Activated gamma-delta T cell treated with anti-CD3 and anti-CD28 coated beads, Interleukin-2, amount 50 U/mL, for 16 hours (primary cell): ENCODE measurements at places on chromosomes 16 and 17.

DNA sequence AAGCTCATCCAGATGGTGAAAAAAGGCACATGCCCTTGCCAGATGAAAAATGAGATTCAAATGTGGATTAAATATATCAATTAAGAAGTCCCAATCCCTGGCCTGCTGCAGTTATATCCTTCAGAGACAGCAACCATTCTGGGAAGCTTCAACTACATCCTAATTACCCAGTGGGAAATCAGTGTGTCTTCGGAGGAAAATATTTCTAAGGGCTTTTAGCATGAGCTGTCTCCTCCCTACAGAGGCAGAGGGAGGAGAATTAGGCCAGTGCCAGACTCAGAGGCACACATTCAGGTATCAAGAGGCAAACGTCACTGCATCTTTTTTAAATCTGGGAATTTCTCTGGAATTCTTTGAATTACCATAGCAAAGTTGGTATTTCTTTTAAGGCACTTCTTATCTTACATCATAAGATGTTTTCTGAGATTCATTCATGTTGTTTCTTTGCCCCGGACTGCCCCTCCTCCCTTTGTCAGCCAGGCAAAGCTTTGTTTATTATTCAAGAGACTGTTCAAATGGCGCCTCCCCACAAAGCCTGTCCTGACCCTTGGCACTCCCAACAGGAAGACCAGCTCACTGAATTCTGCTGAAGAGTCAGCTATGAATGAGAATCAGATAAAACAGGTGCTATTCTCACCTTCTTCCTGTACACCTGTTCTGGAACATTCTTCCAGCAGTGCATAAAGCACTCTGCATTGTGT lies 38.3 kb upstream of the SMPD3 start:
- DNase-seq: no peak

DNA sequence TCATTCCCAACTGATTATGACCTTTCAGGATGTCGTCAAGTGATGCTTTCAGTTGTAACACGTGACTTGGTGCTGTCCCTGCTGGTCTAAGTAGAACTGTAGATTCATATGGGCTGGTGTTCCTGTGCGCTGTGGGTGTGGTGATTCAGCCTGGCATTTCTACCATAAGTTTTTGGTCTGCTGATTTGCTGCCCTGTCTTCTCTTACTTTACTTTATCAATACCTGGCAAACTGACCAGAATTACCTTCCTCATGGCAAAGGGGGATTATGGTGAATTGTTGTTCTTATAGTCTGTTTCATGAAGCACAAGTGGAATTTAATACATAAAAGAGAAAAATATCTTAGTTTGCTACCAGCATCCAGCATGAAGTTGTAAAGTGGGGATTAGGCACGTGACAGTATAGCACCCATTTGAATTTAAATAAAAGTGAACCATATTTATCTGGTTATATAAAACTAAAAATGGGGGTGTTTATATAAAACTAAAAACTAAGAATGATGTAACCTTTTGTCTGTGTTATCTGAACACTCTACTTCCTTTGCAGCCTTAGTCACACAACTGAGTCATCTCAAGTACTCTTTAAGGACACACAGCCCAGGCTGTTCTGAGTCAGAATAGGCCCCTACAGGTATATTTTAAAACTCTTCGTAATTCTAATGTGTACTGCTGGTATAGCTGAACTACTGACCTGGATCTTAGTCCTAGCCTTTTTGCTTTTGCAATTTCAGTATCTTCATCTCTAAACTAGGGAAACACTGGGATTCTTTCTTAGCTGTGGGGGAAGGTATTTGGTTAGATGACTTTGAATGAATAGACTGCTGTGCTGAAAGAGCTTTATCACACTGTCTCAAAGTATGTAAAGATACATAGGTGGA lies 28.3 kb downstream of the TTC19 start:
- peak; percentile 25 for DNase-seq

DNA sequence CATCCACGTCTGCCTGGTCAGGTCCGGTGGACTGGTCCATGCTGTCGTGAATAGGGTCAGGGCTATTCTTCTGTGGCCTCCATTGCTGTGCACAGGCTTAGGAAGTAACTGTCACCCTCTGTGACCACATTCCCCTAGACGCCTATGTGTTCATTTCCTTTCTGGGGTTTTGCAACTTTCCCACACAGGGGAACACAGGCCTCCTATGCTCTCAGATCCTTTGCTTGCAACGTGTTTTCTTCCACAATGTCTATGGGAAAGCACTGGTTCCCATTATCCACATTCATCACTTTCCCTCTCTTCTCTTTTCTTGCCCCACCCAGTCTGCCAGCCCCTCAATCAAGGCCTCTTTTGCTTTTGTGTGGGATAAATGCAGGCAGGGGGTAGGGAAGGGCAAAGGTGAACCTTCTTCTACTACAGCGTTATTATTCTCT lies 43.2 kb upstream of the DNAJA2 start:
- no peak for DNase-seq

- DNase-seq: no peak
These were observed 417.1 kb upstream of the SOX9 start for GRCh38 chr17:71703701-71704100.

- no peak for DNase-seq
These were observed 1.5 kb upstream of the BAIAP3 start for GRCh38 chr16:1331712-1332617.

GRCh38 chr16:24975428-24975889 lies 39.7 kb downstream of the ARHGAP17 start:
- no peak for DNase-seq

- DNase-seq: no peak
These were observed 218.5 kb downstream of the SEC14L1 start for GRCh38 chr17:77359236-77359635.

- DNase-seq: no peak
These were observed 40.8 kb downstream of the CCDC57 start for GRCh38 chr17:82171750-82172375.

- DNase-seq: no peak
These were observed 104.3 kb downstream of the PHKB start for GRCh38 chr16:47565454-47565853.

GRCh38 chr17:13584701-13585080 lies 17.0 kb downstream of the HS3ST3A1 start:
- DNase-seq: no peak

GRCh38 chr17:8125154-8125946 lies 1.4 kb upstream of the HES7 start:
- DNase-seq: peak; percentile 81

- DNase-seq: no peak
These were observed 2.3 kb downstream of the BANP start for GRCh38 chr16:87953308-87954215.

- DNase-seq: no peak
These were observed 2046.8 kb downstream of the TP53TG3F start for GRCh38 chr16:35506018-35506897.

DNA sequence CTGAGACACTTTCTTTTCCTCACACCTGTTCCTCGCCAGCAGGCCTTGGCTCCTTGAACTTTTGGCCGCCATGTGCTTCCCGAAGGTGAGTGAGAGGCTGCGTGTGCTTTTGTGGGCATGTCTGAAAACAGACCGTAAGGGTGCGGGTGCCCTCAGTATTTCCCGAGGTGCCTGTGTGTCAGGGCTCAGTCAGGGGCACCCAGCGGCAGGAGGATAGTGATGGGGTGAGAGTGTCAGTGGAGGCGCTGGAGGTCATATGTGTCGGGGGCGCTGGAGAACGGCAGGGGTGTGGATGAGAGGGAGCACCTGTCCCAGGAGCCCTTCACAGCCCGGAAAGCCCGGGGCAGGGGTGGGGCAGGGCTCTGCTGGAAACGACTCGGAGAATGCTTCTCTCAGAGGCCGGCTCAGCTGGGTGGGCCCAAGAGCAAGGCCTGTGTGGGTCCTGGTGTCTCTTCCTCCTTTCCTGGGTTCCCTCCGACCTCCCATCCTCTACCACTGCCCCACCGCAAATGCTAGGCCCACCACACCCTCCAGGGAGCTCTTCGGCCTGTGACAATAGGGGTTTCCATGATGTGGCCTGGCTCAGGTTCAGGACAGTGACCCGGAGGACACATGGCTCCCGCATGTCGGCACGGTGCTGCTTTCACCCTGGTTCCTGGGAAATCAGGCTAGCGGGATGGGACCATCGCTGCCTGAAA lies 451 bp downstream of the IL32 start:
- DNase-seq: no peak

GRCh38 chr16:54216268-54216667 lies 70.3 kb downstream of the IRX3 start:
- DNase-seq: no peak

DNA sequence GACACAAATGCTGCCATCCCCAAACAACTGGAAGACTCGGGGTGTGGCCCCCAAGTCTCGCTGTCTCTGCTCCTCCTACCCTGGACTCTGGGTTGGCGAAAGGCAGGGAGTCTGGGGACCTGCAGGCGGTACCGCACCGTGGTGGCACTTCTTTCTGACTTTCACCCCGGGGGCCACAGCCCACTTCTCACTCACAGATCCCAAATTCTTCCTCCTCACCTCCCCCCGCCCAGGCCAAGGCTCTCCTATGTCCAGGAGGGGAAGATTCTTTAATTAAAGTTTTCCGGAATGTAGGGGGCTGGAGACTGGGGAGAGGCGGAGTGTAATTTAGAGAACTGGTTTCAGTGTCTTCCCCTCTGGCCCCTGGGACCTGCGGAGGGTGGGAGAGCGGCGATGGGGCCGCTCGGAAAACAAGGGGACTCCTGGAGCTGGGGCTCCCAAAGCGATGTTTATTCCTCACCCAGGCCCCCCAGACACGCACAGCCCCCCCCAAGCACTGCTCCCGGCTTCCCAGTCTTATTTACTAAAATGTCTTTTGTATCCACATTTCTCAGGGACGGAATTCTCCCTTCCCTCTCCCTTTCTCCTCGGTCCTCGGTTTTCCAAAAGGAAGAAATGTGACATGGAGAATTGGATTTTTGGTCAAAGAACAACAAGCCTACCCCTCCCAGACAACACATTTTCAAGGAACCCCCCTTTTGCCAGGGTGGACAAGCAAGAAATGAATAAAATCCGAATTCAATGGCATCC lies 1.2 kb downstream of the WNT3 start:
- DNase-seq: no peak

DNA sequence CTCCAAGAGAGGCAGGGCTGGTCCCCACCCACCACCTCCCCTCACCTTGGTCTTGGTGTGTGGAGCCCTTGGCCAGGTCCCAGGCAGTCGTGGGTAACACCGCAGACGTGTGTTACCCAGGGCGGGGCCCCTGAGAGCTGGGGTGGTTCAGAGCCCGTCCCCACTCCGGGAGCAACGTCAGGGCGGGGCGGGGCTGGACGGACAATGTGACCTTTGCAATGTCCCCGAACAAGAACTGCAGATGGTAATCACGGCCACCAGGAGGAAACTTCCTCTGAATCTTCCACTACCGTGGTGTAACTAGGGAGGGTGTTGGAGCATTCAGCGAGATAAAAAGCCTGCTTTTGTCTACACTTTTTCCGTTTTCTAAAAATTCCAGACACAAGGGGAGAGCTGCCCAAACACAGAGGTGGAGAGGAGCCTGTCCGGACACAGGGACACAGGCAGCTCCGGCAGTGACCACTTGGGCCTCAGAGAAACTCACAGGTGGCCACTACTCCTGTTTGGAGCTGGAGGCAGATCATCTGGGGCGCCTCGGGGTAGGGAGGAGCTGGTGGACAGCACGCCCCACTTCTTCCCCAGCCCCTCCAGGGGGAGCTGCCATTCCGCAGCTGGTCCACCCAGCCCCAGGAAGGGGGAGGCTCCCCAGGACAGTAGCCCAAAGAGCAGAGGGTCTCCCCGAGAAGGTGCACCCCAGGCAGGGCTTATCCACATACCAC lies 14.2 kb upstream of the SLC38A10 start:
- DNase-seq: no peak

DNA sequence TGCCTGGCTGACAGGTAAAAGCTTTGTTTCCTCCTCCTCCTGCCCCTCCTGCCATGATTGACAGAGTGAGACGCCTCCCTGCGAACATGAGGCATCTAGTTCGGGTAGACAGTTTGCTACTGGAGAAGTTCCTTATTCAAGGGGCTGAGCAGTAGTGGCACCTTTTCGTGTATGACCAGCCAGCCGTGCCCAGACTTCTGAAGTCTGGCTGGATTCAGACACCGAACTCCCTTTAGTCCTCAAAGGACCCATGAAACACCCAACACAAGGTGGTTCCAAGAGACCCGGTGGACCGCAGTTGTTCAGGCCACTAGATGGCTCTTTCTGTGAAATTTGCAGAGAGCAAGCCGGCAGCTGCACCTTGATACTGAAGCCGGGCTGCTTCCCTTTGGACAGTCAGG lies 192.8 kb downstream of the XYLT1 start:
- DNase-seq: no peak

GRCh38 chr17:38910325-38910724 lies 15.1 kb upstream of the LASP1NB start:
- no peak for DNase-seq

- DNase-seq: no peak
These were observed 791.3 kb upstream of the SOX9 start for GRCh38 chr17:71329310-71330098.

DNA sequence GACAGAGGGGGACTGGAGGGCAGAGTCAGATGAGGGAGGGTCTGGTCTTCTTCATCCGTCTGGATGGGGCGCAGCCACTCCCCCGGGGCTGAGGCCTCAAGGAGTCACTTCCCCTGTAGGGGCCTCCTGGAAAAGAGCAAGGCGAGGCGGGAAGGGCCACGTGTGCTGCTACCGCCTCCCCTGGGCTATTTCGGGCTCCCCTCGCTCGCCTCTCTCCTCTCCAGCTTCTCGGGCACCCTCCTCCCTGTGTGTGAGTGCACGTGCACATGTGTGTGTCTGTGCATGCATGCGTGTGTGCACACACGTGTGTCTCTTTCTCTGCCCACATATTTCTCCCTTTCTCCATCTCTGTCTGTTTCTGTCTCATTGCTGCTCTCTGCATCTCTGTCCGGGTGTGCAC lies 10.1 kb downstream of the GSG1L start:
- DNase-seq: no peak

GRCh38 chr17:77419547-77420094 lies 278.9 kb downstream of the SEC14L1 start:
- DNase-seq: no peak

- DNase-seq: no peak
These were observed 1.8 kb upstream of the CLUAP1 start for GRCh38 chr16:3498988-3499387.

DNA sequence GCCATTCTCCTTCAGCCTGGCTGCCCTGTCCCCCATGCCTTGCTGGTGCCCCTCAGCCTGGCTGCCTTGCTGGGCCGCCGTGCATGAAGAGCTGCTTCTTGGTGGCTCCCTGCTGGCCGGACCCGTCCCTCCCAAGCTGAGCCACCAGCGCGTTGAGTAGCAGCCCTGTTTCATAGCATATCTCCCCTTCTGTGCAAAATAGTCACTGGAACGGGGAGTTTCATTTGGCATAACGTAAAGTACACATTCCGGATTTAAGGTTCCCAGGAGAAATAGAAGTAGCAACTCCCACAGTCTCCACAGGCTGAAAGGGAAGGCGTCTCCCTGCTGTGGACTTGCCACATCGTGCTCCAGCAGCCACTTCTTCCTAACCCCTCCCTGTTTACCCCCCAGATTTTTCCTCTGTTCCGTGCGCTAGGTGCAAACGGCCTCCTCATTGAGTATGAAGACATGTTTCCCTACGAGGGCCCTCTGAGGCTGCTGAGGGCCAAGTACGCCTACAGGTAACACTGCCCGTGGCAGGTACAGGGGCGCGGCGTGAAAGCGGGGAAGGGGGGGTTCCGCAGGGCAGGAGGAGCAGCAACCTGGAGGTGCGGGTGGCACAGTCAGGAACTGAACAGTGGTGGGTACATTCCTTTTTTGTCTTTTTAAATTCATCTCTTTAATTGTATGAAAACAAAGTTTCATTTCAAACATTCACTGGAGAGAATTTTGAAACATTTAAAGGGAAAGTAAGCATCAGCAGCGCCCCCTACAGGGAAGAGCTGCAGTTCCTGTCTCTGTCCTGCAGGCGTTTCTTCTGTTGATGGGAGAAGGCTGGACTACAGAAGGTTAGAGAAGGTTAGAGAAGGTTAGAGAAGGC lies 5.8 kb upstream of the OGFOD3 start:
- DNase-seq: peak; percentile 29
